Hepatic stellate cell (primary cell): ENCODE measurements at places on chromosomes 5 and 9.

GRCh38 chr5:18959535-18959934 lies 1028.5 kb downstream of the CDH18 start:
- no peak for DNase-seq

- no peak for DNase-seq
Measured at GRCh38 chr9:38529317-38529716, 91.1 kb downstream of the ANKRD18A start.

DNA sequence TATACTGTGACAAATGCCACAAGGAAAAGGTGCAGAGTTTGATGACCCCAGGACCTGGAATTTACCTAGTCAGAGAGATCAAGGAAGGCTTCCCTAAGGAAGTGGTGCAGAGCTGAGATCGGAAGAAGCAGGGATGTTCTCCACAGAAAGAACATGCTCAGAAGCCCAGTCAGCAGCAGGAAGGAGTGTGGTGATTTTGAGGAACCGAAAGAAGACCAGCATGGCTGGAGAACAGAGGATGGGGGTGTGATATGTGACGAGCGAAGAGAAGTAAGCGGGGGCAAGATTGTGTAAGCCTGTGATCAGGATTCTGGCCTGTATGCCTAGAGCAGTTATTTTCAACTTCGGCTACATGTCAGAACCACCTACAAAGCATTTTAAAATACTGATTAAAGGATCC lies 18.7 kb upstream of the PIK3R1 start:
- DNase-seq, result no peak

DNA sequence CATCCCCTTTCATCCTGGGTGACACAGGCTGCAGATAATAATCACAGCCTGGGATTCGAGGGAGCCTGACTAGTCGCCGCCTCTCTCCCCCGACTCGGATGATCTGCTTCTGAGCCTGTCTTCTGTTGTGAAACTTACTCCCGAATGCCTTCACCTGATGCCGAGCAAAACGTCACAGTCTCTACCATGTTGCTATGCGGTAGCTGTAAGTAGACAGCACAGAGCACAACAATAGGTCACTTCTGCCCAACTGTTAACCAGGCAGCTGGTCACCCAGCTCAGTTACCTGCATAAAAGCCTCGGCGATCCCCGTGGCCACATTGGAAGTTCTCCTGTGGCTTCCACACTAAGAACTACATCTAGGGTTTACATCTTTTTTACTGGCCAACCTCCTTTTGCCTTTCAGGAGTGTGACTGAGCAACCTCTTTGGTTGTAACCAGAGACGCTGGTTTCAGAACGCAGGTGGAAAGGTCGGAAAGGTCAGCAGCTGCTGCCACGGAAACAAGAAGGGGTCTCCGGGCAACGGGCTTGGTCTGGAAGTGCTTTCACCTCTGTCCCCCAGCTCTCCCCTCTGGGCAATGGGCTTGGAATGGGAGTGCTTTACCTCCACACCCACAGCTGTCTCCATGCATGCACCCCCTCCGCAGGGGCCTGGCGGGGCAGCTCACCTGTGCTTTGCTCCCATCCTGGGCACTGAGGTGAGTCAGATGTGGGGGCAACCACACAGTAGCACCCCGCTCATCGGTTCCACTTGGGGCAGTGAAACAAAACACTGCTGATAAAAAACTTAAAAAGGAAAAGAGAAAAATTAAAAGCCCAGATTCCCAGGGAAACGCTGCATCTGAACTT lies 7.6 kb upstream of the PPP1R26 start:
- no peak for DNase-seq

DNA sequence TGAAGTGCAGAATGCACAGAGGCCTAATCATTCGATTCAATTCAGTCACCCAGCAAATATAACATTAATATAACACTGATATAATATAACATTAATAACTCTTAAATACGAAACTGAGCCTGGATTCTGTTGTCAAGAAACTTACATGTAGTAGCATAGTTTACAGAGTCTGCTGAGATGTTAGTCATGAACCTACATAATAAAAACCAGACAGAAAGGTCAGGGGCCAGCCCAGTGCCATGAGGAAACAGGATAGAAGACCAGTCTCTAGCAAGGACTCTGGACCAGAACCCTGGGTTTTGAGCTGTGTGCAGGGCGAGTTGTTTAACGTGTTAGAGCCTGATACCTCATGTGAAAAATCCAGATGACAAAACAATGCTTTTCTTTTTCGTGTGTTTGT lies 234.7 kb downstream of the NR2F1-AS1 start:
- no peak for DNase-seq

GRCh38 chr5:174589011-174589410 lies 135.4 kb upstream of the MSX2 start:
- DNase-seq, result no peak

DNA sequence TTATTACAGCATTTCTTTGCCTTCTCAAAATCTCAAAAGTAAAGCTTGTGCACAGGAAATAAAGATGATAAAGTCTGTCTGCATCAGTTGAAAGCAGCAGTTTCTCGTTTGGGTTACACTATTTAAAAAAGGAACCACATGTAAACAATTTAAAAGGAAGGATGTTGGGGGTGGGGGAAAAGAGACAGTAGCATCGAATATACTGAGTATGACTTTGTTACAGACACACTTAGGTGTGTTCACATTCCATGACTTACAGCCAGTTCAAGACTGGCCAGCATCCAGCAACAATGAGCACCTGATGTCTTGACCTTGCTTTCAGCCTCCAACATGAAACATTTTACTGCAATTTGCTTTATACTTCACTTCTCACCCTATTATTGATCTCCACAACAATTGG lies 8.7 kb downstream of the GAPT start:
- DNase-seq, result no peak

GRCh38 chr5:168426007-168426863 lies 60.0 kb upstream of the RARS1 start:
- DNase-seq, result no peak

- no peak for DNase-seq
Measured at GRCh38 chr9:110575945-110576344, 3.6 kb downstream of the SVEP1 start.

GRCh38 chr9:118618849-118619248 lies 750.4 kb downstream of the BRINP1 start:
- no peak for DNase-seq

DNA sequence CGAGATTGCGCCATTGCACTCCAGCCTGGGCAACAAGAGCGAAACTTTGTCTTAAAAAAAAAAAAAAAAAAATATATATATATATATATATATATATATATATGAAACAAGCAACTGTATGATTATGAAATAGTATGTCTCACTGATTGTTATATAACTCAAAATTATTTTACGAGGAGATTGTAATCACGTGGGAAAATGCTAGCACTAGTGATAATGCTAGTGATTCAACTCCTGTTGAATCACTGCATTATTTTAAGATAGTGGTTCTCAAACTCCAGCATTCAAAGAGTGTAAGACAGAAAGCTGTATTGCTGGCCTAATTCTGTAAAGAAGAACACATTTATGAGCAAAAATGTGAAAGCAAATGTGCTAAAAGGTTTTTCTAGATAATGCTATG lies 12.4 kb upstream of the PTPN3 start:
- DNase-seq, result no peak

DNA sequence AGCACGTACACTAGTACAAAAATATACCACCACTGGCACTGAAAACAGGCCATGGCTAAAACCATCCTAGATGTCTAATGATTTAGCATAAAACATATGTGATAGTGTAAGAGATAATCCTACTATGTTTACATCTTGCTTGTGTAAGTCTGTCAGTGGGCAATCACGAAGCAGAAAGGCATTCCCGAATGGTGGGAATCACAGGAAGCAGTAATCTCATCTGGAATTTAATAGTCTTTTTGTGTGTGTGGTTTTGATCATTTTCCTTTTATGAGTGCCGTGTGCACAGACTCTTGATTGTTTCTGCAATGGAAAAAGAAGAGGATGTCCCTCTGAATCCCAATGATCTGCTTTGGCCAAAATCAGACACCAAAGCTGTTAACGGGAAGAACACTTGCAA lies 200.5 kb downstream of the EBF1 start:
- no peak for DNase-seq
